ENCODE measurements at places on chromosomes 4 and X. TPM values are rescaled to one million over a fixed set of nuclear protein-coding genes. Genes with fewer than 3 reads are reported as not detected.

DNA sequence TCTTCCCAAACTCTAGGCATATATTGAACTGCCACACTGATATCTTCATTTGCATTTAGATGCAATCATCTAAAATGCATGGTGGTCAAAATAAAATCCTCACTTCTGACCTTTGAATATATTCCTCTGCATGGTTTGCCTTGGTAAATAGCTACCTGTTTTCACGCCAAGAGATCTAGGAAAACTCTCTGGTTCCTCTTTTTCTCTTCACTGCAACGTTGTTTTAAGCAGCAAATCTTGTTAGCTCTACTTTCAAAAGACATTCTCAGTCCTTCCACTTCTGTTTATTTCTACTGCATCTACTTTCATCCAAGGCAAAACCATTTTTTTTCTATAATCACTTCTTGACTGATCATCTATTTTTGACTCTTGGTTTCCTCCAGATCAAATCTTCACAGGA, 1001.6 kb upstream of the GRID2 start:
- no peaks in the 10 kb centered on the region for H3K4me1 ChIP-seq
- no peaks in the 10 kb centered on the region for H3K36me3 ChIP-seq
- H3K27ac ChIP-seq, result no peak overlapping the region
- no peaks in the 10 kb centered on the region for H3K27me3 ChIP-seq
- DNase-seq, result no peak

DNA sequence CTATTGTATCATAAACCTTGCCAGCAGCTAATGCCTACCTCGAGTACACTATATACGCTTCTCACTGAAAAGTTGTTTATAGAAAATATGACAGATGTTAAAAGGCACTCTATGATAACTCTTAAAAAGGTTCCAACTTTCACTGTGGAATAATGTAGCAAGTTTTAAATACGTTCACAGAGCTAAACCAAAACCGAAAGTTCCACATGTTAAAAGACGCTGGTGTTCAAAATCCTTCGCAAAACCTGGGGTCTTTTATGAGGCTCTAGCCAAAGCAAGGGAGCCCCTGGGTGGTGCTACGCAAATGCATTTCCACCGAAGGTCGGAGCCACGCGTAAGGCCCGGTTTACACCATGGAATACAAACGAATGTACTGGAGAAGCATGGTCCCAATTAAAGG, 103.7 kb upstream of the TENM3 start:
- H3K36me3 ChIP-seq, result no peaks in the 10 kb centered on the region
- peaks cover 41% of the 10 kb centered on the region for H3K27me3 ChIP-seq
- DNase-seq, result no peak
- no peak overlapping the region for H3K4me3 ChIP-seq
- peaks cover 10% of the 10 kb centered on the region for H3K4me1 ChIP-seq

- H3K4me1 ChIP-seq, result no peaks in the 10 kb centered on the region
- H3K27ac ChIP-seq, result no peak overlapping the region
- no peaks in the 10 kb centered on the region for H3K27me3 ChIP-seq
- H3K36me3 ChIP-seq, result no peaks in the 10 kb centered on the region
- DNase-seq, result no peak
Measured at GRCh38 chrX:81708487-81708886, 506.6 kb downstream of the SH3BGRL start.

DNA sequence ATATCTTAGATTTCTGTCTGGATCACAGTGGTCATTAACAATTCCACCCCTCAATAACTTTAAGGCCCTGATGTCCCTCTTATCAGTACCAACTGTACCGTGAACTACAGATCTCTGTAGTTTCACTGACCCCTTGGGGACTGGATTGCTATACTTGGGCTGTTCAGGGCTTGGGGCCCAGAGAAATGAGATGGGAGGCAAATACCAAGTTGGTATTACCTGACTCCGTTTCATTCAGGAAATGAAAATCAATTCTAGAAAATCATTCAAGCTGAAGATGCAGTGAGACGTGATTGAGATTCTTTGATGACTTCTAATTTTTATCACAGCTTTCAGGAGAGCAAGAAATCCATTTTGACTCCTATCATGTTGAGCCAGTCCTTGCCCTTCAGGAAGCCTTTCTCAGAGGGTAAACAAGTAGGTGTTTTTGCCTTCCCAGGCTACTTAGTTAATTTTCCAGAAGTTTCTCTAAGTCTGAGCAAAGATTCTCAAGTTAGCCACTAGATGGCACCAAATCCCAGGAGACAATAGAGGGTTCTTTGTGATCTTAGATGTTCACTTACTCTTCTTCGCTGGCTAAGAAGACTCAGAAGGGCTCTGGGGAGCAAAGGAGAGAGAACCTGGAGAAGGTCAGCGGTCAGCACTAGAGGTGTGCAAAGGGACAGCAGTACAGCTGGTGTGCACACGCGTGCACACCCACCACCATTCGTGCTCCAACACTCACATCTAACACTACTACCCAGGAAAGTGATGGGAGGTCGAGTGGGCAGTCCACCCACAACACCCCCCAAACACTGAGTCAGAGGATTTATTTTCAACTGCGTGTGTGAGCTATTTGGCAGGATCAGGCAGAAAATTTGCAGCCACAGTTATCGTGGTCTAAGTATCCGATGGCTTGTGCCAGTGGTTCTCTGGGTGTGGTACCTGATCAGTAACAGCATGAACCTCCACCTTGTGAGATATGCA, 7.4 kb downstream of the HNRNPH2 start:
- H3K36me3 ChIP-seq, result peaks cover 25% of the 10 kb centered on the region
- no peak for DNase-seq
- no peaks in the 10 kb centered on the region for H3K27me3 ChIP-seq

- no peak overlapping the region for H3K27ac ChIP-seq
- H3K4me3 ChIP-seq, result no peak overlapping the region
- no peaks in the 10 kb centered on the region for H3K4me1 ChIP-seq
- no peak for DNase-seq
- H3K27me3 ChIP-seq, result no peaks in the 10 kb centered on the region
Measured at GRCh38 chrX:71815121-71815905, 52.2 kb downstream of the CXorf49B start.

GRCh38 chr4:6891436-6892170, 18.0 kb upstream of the TBC1D14 start:
- no peaks in the 10 kb centered on the region for H3K36me3 ChIP-seq
- no peak for DNase-seq
- H3K4me1 ChIP-seq, result peaks cover 41% of the 10 kb centered on the region

- H3K36me3 ChIP-seq, result no peaks in the 10 kb centered on the region
- H3K27ac ChIP-seq, result no peak overlapping the region
- no peak overlapping the region for H3K4me3 ChIP-seq
- H3K4me1 ChIP-seq, result no peaks in the 10 kb centered on the region
- no peak for DNase-seq
Measured at GRCh38 chr4:113384600-113384999, 335.1 kb downstream of the ANK2 start.

- H3K4me3 ChIP-seq, result no peak overlapping the region
- H3K4me1 ChIP-seq, result no peaks in the 10 kb centered on the region
- H3K27me3 ChIP-seq, result no peaks in the 10 kb centered on the region
- DNase-seq, result no peak
- no peaks in the 10 kb centered on the region for H3K36me3 ChIP-seq
Measured at GRCh38 chrX:68252664-68253063, 180.6 kb downstream of the OPHN1 start.

DNA sequence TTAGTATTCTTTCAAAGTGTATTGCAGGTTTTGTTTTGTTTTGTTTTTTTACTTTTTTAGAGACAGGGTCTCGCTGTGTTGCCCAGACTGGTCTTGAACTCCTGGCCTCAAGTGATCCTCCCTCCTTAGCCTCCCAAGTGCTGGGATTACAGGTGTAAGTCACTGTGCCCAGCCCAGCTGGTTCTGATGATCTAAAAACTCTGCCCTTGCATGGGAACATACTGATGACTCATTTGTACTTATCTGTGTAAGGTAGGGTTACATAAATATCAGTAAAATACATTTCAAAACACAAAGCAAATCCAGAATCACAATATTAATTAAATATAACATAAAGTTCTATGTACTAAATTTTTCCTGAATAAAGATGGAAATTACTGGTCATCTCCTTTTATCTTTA, 7.4 kb upstream of the SLC9B1 start:
- H3K4me1 ChIP-seq, result no peaks in the 10 kb centered on the region
- no peak overlapping the region for H3K27ac ChIP-seq
- no peak for DNase-seq

GRCh38 chr4:22554670-22555069, 38.8 kb upstream of the ADGRA3 start:
- H3K27me3 ChIP-seq, result no peaks in the 10 kb centered on the region
- no peaks in the 10 kb centered on the region for H3K36me3 ChIP-seq
- H3K4me3 ChIP-seq, result no peak overlapping the region
- H3K27ac ChIP-seq, result no peak overlapping the region

DNA sequence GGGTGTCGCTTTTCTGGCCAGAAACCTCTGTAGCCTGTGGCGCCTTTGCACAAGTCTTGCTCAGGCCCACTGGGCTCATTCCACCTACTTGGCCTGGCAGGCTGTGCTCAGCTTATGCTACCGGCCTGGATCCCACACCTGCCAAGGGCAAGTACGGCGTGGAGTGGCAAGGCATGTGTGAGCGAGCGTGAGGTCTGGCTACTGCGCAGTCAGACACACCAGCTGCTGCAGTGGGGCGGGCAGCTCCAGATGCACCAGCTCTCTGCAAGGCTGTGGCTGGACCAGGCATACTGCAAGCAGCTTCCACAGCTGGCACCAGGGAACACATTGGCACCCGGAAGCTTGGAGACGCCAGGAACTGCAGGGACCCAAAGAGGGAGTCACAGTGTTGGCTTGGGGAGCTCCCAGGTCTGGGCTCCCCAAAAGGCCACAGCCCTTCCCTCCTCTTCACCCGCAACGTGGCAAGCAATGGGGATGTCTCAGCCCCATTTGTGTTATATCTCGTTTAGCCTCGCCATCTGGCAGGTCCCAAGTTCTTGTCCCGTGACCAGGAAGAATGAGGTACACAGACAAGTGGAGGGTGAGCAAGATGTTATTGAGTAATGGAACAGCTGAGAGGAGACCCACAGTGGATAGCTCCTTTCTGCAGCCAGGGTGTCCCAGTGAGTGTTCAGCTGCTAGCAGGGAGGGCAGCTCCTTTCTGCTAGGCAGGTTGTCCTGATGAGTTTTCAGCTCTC, 3.8 kb upstream of the FBXW7 start:
- peaks cover 15% of the 10 kb centered on the region for H3K36me3 ChIP-seq
- H3K27me3 ChIP-seq, result no peaks in the 10 kb centered on the region
- no peak overlapping the region for H3K27ac ChIP-seq
- peaks cover 46% of the 10 kb centered on the region for H3K4me1 ChIP-seq

DNA sequence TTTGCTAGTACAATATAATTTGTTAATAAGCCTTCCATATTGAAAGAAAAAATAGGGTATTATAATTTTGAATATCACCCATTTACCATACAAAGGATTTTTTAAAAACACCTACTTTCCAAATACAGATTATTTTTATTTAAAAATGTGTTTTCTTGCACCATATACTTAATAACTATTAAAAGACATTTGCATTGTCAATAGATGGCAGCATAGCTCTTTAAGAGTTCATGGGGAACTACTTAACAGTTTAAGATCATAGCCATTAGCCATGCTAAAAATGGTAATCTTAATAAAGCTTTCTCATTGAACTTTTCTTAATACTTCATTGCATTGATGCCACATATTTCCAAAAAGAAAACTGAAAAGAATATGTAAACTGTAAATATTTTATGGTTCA, 1995.9 kb downstream of the C4orf33 start:
- H3K4me3 ChIP-seq, result no peak overlapping the region
- no peaks in the 10 kb centered on the region for H3K27me3 ChIP-seq
- H3K36me3 ChIP-seq, result no peaks in the 10 kb centered on the region
- H3K4me1 ChIP-seq, result no peaks in the 10 kb centered on the region
- no peak overlapping the region for H3K27ac ChIP-seq

DUSP9 gene
- not detected for total RNA-seq

STARD8 gene
- total RNA-seq, result 0.22 TPM

VEGFC gene
- not detected for total RNA-seq

DRD5 gene
- total RNA-seq, result not detected

RTL3 gene
- total RNA-seq, result not detected

IGSF1 gene
- not detected for total RNA-seq

CYBB gene
- total RNA-seq, result 1.6 TPM
